ENCODE measurements at places on chromosomes 5 and 9.

GRCh38 chr9:130638284-130639123, 25.9 kb upstream of the PRDM12 start:
- DNase-seq, result no peak

- DNase-seq, result no peak
Measured at GRCh38 chr9:77987880-77988525, 43.6 kb downstream of the GNAQ start.

DNA sequence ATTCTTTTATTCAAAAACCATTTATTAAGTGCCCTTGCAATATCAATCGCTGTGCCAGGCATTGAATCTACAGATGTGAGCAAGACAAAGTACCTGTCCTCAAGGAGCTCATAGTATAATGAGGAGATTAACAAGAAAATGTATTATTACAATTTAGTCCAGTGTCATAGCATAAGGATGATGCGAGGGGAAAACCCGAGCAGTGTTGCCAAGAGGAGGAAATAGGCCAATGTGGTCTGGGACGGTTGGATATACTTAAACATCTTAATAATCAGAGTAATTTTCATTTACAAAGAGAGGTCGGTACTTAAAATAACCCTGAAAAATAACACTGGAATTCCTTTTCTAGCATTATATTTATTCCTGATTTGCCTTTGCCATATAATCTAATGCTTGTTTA, 18.5 kb downstream of the CD274 start:
- DNase-seq, result no peak

DNA sequence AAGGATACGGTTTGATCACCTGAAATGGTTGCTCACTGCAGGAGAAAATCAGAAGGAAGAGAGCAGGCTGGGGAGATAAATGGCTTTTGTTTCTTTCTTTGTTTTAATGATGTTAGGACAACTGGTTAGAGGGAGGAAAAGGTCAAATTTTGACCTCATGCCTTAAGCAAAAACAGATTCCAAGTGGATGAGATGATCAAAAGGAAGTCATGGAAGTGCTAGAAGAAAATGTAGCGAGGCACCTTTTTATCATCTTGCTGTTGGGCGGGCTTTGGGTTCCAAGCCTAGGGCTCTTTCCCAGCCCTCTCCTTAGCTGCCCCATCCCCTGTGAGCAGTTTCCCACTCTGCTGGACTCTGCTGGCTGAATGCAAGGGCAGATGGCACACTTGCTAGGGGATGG, 127.9 kb downstream of the ADAMTS2 start:
- DNase-seq, result no peak
